Natural killer cell (primary cell): ENCODE measurements at places on chromosomes 5 and 9. TPM values are rescaled to one million over a fixed set of nuclear protein-coding genes. Genes with fewer than 3 reads are reported as not detected.

GRCh38 chr9:19492775-19493173, 84.0 kb downstream of the ACER2 start:
- DNase-seq: no peak
- no peaks in the 10 kb centered on the region for H3K27me3 ChIP-seq
- H3K4me3 ChIP-seq: no peak overlapping the region
- H3K27ac ChIP-seq: no peak overlapping the region

DNA sequence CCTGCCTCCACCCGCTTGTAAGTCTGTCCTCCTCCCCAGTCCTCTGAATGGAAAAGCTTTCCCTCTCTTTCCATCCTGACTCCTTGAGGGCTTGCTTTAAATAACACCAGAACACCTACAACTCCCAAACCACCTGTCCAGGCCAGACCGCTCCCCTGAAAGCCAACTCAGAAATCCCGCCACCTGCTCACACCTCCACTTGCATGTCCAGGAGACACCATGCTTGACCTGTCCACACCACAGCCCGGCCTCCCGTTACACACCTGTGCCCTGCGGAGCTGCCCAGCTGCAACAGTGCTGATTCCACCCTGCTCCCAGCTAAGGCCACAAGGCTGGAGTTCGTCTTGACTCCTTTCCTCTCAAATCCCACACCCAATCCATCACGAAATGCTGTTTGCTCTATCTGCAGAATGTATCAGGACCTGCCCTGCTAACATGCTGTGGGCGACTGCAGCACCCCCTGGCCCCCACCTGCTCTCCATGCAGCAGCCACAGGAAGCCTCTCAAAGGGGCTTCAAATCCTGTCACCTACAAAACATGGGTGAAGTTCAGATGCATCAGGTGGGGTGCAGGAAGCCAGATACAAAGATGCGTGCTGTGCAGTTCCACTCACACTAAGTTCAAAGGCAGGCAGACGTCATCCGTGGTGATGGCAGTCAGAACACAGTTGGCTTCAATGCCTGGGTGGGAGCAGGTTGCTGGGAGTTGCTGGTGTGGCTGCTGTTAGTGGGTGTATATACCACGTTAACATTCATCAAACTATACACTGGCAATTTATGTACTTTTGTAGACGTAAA, 166.0 kb downstream of the ROR2 start:
- no peaks in the 10 kb centered on the region for H3K36me3 ChIP-seq
- DNase-seq: no peak
- H3K4me1 ChIP-seq: no peaks in the 10 kb centered on the region

DMRT3 gene
- total RNA-seq: not detected

- H3K4me3 ChIP-seq: no peak overlapping the region
- no peaks in the 10 kb centered on the region for H3K4me1 ChIP-seq
- H3K27ac ChIP-seq: no peak overlapping the region
- no peak for DNase-seq
- no peaks in the 10 kb centered on the region for H3K27me3 ChIP-seq
- peaks cover 2% of the 10 kb centered on the region for H3K36me3 ChIP-seq
Observed at GRCh38 chr5:137627706-137628105, 108.2 kb downstream of the KLHL3 start.

- peaks cover 7% of the 10 kb centered on the region for H3K4me1 ChIP-seq
- H3K27ac ChIP-seq: no peak overlapping the region
- H3K36me3 ChIP-seq: no peaks in the 10 kb centered on the region
- H3K4me3 ChIP-seq: no peak overlapping the region
- no peak for DNase-seq
Observed at GRCh38 chr5:113505181-113505580, 8.3 kb upstream of the YTHDC2 start.

GRCh38 chr9:70542311-70542931, 128.0 kb upstream of the KLF9 start:
- no peaks in the 10 kb centered on the region for H3K4me1 ChIP-seq
- DNase-seq: no peak
- no peak overlapping the region for H3K4me3 ChIP-seq
- no peaks in the 10 kb centered on the region for H3K27me3 ChIP-seq
- no peaks in the 10 kb centered on the region for H3K36me3 ChIP-seq

GRCh38 chr5:42840842-42841567, 29.3 kb upstream of the SELENOP start:
- H3K27me3 ChIP-seq: no peaks in the 10 kb centered on the region
- no peak overlapping the region for H3K4me3 ChIP-seq
- H3K27ac ChIP-seq: no peak overlapping the region
- no peak for DNase-seq
- H3K4me1 ChIP-seq: no peaks in the 10 kb centered on the region

DNA sequence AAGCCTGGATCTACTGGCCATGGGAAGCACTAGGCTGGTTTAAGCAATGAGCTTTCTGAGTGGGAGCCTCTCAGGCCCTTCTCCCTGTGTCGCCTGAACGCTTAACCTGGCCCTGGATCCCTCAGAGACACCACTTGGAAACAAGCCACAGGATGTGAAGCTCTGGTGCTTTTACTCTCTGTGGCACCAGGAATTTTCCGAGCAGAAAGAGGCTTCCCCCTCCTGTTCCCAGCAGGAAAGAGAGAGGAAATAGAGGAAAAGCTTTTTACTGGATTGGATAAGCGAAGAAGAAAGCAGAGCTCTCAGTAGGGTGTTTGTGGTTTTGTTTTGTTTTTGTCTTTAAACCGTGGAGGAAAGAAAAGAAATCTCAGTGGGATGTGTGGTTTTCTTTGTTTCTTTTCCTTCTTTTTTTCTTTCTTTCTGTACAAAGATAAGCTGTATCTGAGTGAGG, 34.5 kb downstream of the COL15A1 start:
- H3K27me3 ChIP-seq: peaks cover 7% of the 10 kb centered on the region
- no peak overlapping the region for H3K4me3 ChIP-seq
- H3K36me3 ChIP-seq: no peaks in the 10 kb centered on the region
- no peak for DNase-seq

SHOC1 gene
- total RNA-seq: not detected

GRCh38 chr5:1523480-1523792, 324 bp downstream of the LPCAT1 start:
- H3K4me1 ChIP-seq: peaks cover 58% of the 10 kb centered on the region
- peak overlapping the region; percentile 68 for H3K4me3 ChIP-seq
- DNase-seq: no peak
- peaks cover 15% of the 10 kb centered on the region for H3K36me3 ChIP-seq

C9orf152 gene
- not detected for total RNA-seq

DNA sequence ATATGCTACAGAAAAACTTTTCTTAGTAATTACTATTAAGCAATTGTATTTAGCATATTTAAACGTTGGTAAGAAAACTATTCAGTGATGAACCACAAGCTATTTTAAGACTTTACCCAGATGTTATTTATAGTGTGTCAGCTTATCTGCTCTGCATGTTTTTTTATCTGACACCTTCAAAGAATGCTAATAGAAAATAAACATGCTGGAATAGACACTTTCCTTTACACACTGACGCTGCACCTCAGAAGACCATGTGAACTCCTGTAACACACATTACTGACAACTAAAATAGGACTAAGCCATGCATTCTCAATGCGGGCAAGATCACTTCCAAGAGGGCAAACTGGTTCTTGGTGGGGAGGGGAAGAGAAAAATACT, 38.3 kb downstream of the FNIP1 start:
- no peaks in the 10 kb centered on the region for H3K36me3 ChIP-seq
- no peak for DNase-seq
- H3K4me3 ChIP-seq: no peak overlapping the region
- no peak overlapping the region for H3K27ac ChIP-seq

- DNase-seq: no peak
- H3K27ac ChIP-seq: no peak overlapping the region
- H3K4me3 ChIP-seq: no peak overlapping the region
- peaks cover 8% of the 10 kb centered on the region for H3K36me3 ChIP-seq
- no peaks in the 10 kb centered on the region for H3K4me1 ChIP-seq
Observed at GRCh38 chr9:6845128-6845826, 87.5 kb downstream of the KDM4C start.

DNA sequence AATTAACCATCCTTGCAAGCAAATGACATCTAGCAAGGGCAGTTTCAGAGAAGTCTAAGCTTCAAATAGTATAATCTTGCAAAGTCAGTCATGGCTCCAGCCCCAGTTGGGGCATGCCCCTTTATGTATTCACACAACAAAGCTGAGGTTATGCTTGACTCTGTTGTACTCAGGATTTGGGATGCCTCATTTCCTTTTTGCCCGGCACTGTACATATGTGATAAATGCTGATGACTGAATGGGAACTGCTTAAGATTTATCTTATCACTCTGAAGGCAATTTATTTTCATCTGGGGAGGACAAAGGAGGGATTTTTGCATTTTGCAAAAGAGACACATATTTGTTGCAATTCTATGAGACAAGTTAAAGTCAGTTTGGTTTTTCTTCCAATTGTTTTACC, 219.2 kb downstream of the TRPM3 start:
- no peak overlapping the region for H3K4me3 ChIP-seq
- H3K27ac ChIP-seq: no peak overlapping the region
- no peaks in the 10 kb centered on the region for H3K27me3 ChIP-seq
- no peaks in the 10 kb centered on the region for H3K36me3 ChIP-seq
- no peaks in the 10 kb centered on the region for H3K4me1 ChIP-seq

PDE6A gene
- total RNA-seq: not detected

OBP2B gene
- total RNA-seq: not detected

GRCh38 chr9:113993838-113994540, 84.1 kb downstream of the AMBP start:
- DNase-seq: no peak
- H3K4me3 ChIP-seq: no peak overlapping the region
- no peak overlapping the region for H3K27ac ChIP-seq
- H3K36me3 ChIP-seq: peaks cover 2% of the 10 kb centered on the region
- H3K4me1 ChIP-seq: peaks cover 21% of the 10 kb centered on the region

DNA sequence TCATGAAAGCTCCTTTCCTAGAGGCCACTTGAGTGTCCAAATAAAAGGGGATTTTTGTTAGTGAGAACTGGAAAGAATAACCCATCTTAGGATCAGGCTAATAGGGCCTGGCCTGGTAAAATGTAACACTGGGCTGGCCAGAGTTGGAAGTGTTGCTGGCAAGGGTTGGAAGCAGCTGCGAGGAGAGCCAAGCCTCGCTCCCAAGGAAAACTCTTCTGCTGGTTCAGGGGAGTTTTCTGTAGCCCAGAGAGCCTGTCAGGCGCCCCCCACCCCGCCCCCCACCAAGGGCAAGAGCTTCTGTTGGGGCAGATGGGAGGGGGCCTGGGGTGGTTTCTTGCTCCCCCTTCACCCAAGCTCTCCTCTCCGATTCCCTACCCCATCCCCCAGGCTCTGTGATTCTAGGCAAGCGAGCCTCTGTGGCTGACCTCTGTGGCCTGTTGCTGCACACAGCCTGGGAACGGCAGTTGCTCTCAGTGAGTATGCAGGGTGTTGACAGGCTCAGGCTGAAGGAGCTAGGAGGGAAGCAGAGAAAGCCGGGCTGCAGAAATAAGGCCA, 547.8 kb downstream of the CCDC171 start:
- H3K36me3 ChIP-seq: no peaks in the 10 kb centered on the region
- no peak overlapping the region for H3K4me3 ChIP-seq
- no peaks in the 10 kb centered on the region for H3K4me1 ChIP-seq
- H3K27ac ChIP-seq: no peak overlapping the region
- DNase-seq: no peak
- H3K27me3 ChIP-seq: no peaks in the 10 kb centered on the region

GRCh38 chr5:176846335-176847140, 36.2 kb downstream of the UNC5A start:
- H3K4me3 ChIP-seq: no peak overlapping the region
- H3K36me3 ChIP-seq: no peaks in the 10 kb centered on the region
- no peaks in the 10 kb centered on the region for H3K4me1 ChIP-seq
- H3K27me3 ChIP-seq: no peaks in the 10 kb centered on the region

ANKDD1B gene
- 0.66 TPM for total RNA-seq

MAMDC2 gene
- 0.10 TPM for total RNA-seq

SPOCK1 gene
- 0.09 TPM for total RNA-seq

- H3K27me3 ChIP-seq: no peaks in the 10 kb centered on the region
- DNase-seq: no peak
- no peak overlapping the region for H3K27ac ChIP-seq
- no peaks in the 10 kb centered on the region for H3K36me3 ChIP-seq
- H3K4me3 ChIP-seq: no peak overlapping the region
Observed at GRCh38 chr9:107732781-107733522, 243.4 kb upstream of the KLF4 start.

DNA sequence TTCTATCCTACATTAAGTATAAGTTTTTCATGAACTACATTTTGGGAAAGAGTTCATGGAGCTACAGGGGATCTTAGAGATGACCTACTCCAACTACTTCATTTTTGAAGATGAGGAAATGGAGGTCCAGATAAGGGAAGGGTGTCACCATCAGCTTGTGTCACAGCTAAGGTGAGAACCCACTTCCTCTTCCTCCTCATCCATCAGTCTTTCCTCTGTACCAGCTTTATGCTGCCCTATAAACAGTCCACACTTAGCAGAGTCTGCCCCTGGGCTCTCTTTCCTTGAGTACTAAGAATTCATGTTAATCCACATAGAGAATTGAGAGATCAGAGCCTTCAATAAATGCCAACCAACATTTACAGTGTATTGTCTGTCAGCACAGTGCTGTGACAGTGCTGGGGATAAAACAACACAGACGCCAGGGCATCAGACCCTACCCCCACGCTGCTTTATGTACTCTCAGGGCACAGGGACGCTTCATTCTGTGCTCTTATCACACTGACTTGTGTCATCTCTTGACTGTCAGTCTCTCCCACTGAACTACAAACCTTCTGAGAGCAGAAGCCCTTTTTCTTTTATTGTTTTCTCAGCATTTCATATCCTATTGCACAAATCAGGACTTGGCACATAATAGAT, 22.1 kb downstream of the ADRB2 start:
- H3K4me3 ChIP-seq: no peak overlapping the region
- H3K27ac ChIP-seq: peak overlapping the region; percentile 93
- no peak for DNase-seq

- DNase-seq: no peak
- no peak overlapping the region for H3K27ac ChIP-seq
- no peaks in the 10 kb centered on the region for H3K4me1 ChIP-seq
- H3K27me3 ChIP-seq: no peaks in the 10 kb centered on the region
- no peak overlapping the region for H3K4me3 ChIP-seq
Observed at GRCh38 chr5:56755036-56755555, 60.3 kb upstream of the MAP3K1 start.

DNA sequence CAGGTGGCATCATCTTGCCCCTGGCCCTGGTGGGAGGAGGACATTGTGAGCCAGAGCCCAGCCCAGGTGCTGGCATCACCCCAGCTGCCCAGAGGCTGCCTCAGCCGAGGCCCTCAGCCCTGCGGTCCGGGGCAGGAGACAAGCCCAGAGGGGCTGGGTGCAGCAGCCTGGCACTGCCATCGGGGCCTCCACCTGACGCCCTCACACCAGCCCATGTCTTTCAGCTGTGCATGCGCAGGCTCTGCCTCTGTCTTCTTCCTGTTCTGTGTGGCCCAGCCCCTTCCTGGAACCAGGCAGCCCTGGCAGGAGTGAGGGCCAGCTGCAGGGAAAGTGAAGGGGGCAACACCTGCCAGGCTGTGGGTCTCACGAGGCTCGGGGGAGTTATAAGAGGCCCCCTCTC, 4.8 kb upstream of the CEL start:
- DNase-seq: no peak
- H3K27ac ChIP-seq: no peak overlapping the region
- H3K36me3 ChIP-seq: peaks cover 37% of the 10 kb centered on the region
- no peak overlapping the region for H3K4me3 ChIP-seq
- peaks cover 24% of the 10 kb centered on the region for H3K4me1 ChIP-seq
